ENCODE measurements at places on chromosomes 4 and X.

DNA sequence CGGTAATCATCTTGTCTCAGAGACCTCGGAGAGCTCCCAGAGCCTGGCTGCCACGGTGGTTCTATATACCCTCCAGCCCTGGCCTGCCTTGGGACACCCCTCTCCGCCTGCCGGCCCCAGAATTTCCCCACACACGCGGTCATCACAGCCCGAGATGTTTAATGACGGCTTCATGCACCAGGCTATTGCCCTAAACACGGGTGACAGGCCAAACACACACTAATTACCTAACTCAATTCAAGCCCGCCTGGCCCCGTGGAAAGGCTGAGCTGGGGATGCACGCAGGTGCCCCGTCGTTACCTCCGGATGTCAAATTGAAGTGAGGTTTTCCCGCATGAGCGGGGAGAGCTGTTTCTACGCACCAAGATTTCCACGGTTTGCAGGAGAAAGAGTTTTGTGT, 72.9 kb upstream of the PPP2R3B start:
- DNase-seq = no peak

- DNase-seq = peak; percentile 15
Observed at GRCh38 chr4:150816491-150816890, 198.6 kb downstream of the LRBA start.

DNA sequence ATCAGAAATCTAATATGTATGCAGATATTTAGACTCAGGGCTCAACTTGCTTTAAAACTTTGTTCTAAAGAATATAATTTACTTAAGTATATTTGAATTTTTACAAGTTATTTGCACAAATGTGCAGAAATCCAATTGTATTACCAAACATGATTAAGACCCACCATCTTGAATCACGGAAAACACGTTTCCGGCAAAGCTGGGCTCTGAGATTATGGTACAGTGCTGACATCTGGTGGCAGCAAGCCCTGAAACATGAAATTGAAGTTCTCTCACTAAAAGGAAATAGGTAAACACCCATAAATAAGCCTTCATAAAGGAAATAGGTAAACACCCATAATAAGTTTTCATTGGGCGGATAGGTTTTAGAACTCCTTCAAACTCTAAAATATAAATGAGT, 98.3 kb upstream of the MAOA start:
- DNase-seq = no peak

- DNase-seq = no peak
Observed at GRCh38 chr4:170339522-170339921, 249.8 kb upstream of the AADAT start.

DNA sequence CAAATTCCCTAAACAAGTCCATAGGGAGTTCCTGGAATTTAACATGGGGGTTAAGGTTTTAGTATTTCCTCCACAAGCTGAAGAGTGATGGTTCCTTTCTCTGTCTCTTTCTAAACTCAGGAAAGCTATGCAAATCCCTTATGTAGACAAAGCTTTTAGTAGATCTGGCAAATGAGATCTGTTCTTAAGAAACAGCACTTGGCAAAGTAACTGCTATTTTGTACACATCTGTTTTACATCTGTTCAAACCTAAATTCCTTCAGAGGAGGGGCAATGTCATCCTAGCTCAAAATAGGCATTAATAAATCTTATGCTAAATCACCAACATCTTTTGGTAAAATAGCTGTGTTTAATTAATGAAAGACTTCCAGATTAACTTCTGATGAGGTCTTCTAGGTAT, 137.8 kb upstream of the TBC1D9 start:
- no peak for DNase-seq

All from smooth muscle cell of the brain vasculature (primary cell).